Left lung (tissue), 14 donors: ENCODE measurements at places on chromosomes 7 and 10. TPM values are rescaled to one million over a fixed set of nuclear protein-coding genes. Genes with fewer than 3 reads are reported as not detected.

- peak; percentile 80 for DNase-seq
These were observed 782.7 kb downstream of the ANKRD7 start for GRCh38 chr7:119007236-119007635.

LBX1 gene
- polyA plus RNA-seq: 0.33 TPM

DNA sequence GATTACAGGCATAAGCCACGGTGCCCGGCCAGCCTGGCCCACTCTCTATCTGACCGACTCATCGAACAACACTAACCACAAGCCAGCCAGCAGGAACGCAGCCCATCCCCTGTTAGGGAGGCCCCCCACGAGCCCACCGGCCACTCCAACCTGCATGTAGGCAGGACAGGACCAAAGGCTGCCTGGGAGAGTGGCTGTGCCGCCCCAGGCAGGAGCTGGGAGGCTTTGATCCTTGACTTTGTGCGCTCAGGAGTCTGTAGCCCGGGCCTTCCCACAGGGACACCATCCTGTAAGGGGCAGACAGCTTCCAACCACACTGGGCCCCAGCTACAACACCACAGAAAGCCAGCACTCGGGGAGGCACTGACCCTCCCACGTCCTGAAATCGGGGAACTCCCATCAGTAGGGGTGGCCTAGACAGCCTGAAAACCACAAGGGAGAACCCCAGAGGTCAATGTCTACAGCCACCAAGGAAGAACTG, 29.4 kb downstream of the GRID1 start:
- DNase-seq: no peak

CALCR gene
- not detected for polyA plus RNA-seq
